ENCODE measurements at places on chromosomes 7 and 10.

GRCh38 chr7:141231018-141231792, 157.3 kb downstream of the TMEM178B start:
- DNase-seq, result peak; percentile 35

DNA sequence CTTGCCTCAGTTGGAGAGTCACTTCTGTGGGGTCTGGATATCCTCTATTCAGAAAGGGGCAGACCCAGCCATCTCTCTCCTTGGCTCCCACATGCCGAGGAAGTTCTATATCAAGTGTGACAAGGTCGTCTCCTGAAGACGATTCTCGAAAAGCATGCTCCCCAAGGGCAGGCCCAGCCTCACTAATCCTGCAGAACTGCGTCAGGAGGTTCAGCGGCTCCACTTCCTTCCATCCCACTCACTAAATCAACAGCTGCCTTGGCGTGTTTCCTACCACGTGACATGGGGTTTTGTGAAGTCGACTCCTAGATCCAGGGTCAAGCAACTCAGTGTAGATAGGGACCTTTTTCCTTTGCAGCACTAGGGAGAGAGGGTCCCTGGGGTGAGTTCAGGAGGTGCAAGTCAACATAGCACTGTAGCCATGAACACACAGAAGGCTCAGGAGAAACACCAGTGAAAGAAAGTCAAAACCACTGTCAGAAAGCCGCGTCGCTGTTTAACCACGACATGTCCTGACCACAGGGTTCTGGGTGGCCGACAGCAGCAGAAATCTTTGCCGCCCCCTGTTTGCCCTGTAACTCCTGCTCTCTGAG, 156.4 kb downstream of the PRPF18 start:
- DNase-seq, result no peak

- no peak for DNase-seq
These were observed 42.1 kb upstream of the NAMPT start for GRCh38 chr7:106326594-106327537.

- no peak for DNase-seq
These were observed 27.6 kb upstream of the LAMB1 start for GRCh38 chr7:108030516-108030915.

DNA sequence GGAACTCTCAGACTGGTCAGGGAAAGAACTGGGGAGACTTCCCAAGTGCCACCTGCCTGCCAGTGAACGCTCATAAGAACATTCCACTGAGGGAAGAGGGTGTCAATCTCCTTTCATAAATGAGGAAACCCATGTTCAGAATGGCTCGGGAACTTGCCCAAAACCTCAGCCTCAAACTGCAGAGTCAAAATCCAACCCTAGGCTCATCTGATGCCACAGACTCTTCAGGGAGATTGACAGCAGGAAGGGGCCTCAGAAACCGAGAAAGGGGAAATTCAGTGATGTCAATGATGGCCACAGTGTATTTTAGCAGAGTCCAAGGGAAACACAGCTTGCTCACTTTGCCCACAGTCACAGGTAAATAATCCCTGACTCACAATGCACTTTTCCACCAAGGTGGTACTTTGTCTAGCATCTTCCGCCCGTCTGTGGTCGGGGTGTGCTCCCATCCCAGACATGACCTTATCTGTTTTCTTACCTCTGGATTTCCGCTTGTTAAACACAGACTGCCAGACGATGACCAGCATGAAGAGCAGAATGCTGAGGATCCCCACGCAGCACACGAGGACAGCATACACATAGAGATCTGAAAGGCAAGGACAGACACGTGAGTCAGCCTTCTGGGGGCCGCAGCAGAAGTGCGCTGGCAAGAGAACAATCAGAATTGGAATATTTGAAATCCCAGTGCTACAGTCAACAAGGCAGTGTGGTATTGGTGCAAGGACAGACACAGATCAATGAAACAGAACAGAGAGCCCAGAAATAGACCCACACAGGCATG, 38.4 kb downstream of the VSTM4 start:
- DNase-seq, result no peak

GRCh38 chr7:39880556-39880955, 69.5 kb upstream of the CDK13 start:
- DNase-seq, result no peak

- no peak for DNase-seq
These were observed 1.3 kb downstream of the AMPH start for GRCh38 chr7:38629651-38630510.

DNA sequence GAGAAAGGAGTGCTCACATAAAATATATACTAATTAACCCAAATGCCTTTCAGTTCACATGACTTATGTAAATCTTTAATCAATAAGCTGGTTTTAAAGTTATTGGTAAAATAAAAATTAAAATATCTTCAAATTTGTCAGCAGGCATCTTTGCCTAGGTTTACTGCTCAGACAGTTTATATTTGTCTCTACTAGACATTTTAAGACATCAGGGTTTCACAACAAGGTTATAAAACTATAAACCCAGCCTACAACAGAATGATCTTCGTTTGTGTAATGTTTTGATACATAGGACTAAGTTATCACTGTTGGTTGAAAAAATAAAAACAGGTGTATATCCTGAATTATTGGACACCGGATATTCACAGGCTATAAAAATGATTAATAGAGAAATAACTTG, 67.4 kb downstream of the TYW1B start:
- no peak for DNase-seq

- no peak for DNase-seq
These were observed 267.3 kb upstream of the LYZL1 start for GRCh38 chr10:29021591-29021990.

GRCh38 chr10:128069351-128070051, 56.7 kb downstream of the MKI67 start:
- DNase-seq, result peak; percentile 84

- no peak for DNase-seq
These were observed 3.2 kb downstream of the CYP26A1 start for GRCh38 chr10:93076871-93077270.

DNA sequence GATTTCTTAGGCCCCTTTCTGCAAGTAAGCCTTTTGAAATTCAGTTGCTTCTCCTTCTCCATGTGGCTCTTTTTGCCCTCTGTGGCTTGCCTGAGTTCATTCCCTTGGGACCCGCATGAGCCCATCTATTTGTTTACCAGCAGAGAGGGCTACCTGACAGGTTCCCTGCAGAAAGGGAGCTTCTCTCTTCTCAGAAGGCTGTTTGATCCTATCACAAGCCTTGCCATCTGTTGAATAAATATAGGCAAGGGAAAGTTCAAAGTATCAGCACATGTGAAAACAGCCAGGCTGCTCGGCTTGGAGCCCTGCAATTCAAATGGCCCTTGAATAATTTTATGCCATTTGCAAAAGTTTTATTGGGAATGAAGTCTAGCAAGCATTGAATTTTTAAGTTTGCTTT, 720.2 kb upstream of the FZD8 start:
- peak; percentile 9 for DNase-seq

- DNase-seq, result no peak
These were observed 123.3 kb downstream of the PRPF18 start for GRCh38 chr10:13709931-13710650.

DNA sequence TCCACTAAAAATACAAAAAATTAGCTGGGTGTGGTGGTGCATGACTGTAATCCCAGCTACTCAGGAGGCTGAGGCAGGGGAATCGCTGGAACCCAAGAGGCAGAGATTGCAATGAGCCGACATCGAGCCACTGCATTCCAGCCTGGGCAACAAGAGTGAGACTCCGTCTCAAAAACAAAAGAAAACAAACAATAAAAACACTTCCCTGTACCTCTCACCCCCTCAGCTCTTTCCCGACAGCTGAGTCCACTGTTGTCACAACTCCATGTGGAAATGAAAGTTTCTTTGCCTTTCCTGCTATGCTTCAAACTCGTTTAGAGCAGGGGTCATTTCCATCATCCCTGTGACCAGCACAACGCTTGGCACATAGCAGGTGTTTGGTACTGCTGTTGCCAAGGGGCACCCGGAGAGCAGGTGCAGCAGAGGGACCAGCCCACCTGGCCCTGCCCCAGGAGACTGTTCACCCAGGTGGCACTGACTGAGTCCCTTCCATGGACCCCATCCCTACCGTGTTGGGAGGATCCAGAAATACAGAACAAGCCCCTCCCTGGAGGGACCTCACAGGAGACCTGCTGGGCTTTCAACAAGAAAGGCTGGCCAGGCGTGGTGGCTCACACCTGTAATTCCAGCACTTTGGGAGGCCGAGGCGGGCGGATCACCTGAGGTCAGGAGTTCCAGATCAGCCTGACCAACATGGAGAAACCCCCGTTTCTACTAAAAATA, 4.9 kb downstream of the TMEM130 start:
- DNase-seq, result no peak

DNA sequence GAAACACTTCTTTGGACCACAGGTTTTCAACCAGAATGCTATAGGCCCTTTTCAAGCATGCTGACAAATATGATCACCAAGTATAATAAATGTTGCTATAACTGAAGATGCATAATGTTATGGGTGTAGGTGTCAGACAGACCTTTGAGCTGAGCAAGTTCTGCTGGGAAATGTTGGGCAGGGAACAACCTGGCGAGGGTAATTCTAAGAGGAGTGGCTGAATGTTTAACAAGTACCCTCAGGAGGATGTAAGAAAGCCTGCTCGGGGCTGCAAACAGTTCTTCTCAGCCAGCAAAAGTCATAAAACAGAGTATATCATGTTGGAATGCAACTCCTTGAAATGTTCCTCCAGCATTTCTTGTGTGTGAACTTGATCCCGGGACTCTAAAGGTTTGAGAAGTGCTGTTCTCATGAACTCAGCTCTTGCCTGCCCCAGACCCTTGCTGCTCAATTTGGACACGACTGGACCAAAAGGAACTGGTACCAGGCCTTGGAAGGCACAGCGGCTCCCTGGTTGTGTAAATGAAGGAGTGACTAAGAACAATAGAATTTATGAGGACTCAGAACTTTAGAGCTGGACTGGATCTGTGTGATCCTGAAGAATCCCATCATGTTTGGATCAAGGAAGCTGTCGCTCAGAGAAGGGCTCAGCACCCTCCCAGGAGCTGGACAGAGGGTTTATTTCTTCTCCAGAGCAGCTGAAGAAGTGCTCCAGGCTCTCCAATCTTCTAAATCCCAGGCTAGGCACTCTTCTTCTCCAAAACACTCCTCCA, 143.2 kb upstream of the ANK3 start:
- DNase-seq, result no peak

- DNase-seq, result no peak
These were observed 75.7 kb upstream of the MACROH2A2 start for GRCh38 chr10:69976795-69977546.

DNA sequence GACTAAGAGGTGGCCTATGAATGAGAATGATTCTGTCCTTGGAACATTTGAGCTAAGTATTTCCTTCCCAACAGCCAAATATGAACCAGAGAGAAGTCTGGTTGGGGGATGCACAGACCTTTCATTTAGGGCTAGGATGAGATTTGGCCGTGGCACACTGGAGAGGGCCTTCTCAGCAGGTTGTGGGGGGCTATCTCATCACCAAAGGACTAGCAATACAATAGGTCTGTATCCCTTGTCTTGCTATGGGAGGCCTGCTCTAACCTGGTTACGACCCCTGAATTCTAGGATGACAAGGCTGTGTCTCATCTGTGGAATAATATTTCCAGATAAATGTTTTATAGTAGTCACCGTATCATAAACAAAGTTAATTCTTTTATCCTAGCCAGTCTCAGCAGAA, 133.0 kb downstream of the CHRM2 start:
- DNase-seq, result no peak

DNA sequence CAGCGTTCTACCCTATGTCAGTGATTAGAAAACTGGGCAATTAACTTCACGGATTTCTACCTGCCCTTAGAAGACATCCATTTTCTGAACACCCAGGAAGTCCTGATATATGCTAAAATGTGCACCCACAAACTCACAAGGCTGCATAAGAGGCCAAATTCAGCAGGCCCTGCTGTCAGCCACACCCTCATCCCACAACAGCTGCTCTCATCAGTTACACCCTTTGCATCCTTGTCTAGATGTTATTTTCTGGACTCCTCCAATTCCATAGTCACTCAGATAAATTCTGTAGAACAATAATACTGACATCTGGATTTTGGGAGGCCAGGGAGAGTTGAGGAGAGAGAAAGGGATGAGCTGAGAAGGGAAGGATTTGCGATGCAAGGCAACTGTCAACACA, 208.9 kb downstream of the TAX1BP1 start:
- DNase-seq, result no peak

GRCh38 chr10:97378933-97379921, 21.9 kb downstream of the RRP12 start:
- DNase-seq, result no peak

- peak; percentile 71 for DNase-seq
These were observed 79.3 kb upstream of the ACBD5 start for GRCh38 chr10:27319752-27320431.

- DNase-seq, result no peak
These were observed 109.3 kb upstream of the TCERG1L start for GRCh38 chr10:131420867-131421266.

DNA sequence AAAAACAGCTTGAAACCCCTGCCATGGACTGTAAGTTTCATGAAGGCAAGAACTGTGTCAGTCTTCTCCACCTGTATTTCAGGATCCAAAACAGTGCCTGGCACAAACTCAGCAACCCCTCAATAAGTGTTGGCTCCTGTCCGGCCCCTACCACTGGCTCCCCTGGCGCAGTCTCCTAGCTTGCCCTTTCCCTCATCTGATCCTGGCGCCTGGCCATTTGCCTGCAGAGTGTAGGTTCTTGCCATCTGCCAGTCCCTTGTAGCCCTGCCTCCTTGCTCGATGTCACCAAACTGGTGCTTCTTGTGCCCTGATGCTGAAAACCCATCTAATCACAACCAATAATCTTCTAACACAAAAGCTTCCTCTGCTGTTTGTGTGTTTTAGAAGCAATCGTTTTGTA, 60.4 kb downstream of the LGI1 start:
- no peak for DNase-seq

GRCh38 chr7:29350351-29350750, 155.8 kb downstream of the CHN2 start:
- DNase-seq, result no peak

DNA sequence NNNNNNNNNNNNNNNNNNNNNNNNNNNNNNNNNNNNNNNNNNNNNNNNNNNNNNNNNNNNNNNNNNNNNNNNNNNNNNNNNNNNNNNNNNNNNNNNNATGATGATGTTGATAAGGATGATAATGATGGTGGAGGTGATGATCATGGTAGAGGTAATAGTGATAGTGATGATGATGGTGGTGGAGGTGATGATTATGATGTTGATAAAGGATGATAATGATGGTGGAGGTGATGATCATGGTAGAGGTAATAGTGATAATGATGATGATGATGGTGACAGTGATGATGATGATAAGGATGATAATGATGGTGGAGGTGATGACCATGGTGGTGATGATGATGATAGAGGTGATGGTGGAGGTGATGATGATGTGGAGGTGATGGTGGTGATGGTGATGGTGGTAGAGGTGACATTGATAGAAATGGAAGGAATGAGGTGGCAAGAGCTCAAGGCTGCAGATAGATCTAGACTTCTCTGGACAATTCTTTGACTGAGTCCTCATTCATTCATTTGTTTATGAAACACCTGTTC, 47.8 kb downstream of the FAM20C start:
- DNase-seq, result no peak
